Activated CD4-positive, alpha-beta memory T cell treated with anti-CD3 and anti-CD28 coated beads, Interleukin-2, amount 10 ng/mL, durations not matched to agents 7 days and 5 days (primary cell): ENCODE measurements at places on chromosomes 7 and 10. TPM values are rescaled to one million over a fixed set of nuclear protein-coding genes. Genes with fewer than 3 reads are reported as not detected.

DNA sequence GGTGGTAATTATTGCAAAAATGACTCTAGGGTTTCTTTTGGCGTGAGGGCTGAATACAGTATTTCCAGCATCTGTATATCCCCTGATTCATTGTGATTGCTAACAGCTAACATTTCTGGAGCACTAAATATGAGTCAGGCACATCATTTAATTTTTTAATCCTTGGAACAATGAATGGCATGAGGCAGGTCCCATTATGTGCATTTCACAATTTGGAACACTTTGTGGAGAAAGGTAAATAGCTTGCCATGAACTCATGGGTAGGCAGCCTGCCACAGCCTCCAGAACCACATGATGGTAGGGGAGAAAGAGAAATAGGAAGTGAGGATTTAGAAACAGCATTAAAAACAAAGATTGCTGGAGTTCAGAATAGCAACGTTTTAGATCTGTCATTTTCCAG, 1.7 kb downstream of the NPTX2 start:
- no peak for DNase-seq

DNA sequence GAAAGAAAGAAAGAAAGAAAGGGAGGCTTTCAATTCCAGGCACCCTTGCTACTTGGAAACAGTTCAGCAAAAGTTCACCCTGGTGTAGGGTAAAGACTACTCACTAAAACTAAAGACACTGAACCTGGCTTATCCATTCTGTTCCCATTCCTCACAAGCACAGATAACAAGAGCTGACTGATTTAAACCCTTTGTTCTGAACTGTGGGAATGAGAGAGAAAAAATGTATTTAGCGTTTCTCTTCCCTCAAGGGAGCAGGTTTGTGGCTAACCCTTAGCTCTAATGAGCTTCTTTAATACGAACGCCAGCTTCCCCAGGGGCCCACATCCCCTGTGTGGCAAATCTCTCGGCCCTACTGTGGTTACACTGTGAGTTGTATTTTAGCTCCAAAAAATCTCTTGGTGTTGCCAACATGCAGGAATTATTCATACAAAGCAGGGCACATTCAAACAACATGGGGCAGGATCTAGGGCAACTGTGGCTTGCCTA, 23.3 kb downstream of the PRTFDC1 start:
- DNase-seq = no peak

- no peak for DNase-seq
Observed at GRCh38 chr7:65239707-65240352, 133.8 kb upstream of the ZNF92 start.

DNA sequence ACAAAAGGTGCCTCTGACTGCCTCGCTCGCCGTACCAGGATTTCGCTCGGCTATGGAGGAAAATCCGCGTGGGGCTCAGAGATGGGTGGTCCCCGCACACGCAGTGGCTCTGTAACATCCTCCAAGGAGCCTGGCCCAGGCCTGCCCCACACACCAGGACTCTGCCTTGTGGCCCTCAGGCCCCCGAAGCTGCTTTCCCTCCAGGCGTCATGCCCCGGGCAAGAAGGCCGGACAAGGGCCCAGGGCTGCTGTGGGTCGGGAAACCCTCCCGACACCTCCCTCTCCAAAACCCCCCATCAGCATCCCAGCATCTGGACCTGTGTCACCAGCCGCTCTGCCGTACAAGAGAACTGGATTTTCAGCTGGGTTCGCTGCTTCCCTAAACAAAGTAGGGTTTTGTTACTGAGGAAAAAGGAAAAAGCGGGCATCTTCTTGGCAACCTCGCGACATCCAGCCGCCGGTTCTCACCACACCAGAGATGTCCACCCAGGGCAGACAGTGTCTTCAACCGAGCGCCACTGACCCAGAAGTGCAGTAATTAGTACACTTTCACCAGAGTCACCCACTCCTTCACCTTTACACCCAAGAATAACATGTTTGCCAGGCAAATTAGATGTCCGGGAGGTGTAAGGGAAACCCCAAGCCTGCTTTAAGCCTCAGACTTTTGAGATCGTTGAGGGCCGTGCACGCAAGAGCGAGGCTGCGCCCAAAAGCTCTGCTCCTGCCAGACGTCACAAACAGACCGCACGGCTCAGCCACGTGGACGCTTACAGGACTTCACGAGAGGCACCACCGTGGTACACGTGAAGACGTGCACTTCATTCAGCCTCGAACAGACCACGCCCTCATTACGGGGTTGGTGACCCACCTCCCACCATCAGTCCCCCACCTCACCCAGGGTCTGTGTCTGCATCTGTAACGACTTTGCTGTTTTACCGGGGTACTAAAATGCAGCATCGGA, 62.2 kb downstream of the DIP2C start:
- DNase-seq = no peak

DNA sequence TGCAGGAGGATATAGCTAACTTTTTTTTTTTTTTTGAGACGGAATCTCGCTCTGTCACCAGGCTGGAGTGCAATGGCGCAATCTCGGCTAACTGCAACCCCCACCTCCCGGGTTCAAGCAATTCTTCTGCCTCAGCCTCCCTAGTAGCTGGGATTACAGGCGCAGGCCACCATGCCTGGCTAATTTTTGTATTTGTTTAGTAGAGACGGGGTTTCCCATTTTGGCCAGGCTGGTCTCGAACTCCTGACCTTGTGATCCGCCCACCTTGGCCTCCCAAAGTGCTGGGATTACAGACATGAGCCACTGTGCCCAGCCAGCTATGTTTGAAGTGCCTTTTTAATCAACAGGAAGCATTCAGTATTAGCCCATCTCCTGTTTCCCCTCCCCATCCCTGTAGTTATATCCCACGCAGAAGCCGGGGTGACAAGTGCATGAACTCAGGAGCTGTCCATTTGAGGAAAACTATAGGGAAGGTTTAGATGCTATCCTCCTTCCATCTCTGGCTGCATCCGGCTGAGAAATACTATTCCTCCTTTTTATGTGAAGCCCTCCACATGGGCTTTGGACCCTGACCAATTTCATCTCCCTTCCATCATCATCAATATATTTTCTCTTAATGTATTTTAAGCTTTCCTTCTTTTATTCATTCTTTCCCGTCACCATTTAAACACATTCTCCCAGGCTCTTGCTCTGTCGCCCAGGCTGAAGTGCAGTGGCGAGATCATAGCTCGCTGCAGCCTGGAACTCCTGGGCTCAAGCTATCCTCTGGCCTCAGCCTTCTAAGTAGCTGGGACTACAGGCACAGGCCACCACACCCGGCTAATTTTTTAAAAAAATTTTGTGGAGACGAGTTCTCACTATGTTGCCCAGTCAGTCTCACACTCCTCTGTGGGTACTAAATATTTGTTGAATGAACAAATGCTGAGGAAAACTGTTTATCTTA, 1.3 kb upstream of the POT1 start:
- no peak for DNase-seq

DNA sequence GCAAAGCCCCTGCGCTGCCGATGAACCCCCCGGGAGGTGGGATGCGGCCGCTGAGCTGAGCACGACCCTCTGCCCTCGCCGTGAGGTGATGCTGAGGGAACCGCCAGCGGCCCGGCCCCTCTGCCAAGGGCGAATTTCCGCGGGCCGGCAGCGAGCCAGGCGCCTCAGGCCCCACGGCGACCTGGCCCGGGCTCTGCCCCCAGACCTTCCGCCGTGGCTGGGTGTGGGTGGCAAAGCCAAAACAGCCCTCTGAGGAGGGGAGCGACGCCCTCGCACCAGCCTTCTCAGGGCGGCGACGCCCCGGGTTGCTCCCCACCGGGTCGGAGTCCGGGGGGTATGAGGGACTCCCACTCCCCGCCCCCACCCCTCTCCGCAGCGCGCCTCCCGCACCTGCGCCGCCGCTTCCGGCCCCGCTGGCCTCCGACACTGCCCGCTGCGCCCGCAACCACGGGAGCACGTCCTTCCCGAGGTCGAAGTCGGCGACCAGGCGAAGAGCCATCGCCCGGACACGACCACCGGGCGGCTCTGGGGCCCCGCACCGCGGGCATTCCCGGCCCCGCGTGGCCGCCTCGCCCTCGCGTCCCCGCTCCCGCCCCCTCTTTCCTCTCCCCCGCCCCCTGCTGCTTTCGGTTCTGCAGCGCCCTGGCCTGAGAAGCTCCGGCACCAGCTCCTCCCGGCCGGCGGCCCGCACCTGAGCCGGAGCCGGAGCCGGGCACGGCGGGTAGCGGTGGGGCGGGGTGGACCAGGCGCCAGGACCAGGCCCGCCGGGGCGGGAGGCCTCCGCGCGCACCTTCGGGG, at the start of gene GSAP:
Gene GSAP, minus strand, starts transcription at position 527 of the 798 bp plus-strand sequence. Its CDS starts 28 bp downstream, at position 499.
- DNase-seq = peak; percentile 59

DNA sequence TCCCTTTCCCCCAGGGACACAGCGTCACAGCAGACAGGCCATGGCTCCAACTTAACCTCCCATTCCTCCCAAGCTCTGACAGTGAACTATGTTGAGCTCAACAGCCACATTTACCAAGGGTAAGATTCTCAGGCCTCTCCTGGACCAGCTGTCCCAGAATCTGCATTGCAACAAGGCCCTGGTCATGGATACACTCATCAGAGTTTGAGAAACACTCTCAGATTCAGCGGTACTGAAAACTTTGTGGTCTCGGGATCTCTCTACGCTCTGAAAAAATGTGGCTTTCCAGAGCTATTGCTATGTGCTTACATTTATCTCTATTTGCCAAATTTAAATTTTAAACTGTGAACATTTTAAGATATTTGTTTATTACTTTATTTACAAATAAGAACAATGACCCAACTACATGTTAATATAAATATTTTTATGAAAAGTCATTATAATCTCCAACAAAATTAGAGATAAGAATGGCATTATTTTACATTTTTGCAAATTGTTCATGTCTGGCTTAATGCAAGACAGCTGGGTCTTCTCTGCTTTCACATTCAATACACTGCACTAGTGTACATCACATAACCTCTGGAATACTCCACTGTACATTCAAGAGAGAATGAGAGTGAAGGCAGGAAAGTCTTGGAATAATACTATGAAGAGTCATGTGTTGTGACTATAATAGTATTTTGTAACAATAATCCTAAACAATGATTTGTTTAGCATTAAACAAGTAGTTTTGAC, 190.9 kb upstream of the PITRM1 start:
- DNase-seq = no peak

DNA sequence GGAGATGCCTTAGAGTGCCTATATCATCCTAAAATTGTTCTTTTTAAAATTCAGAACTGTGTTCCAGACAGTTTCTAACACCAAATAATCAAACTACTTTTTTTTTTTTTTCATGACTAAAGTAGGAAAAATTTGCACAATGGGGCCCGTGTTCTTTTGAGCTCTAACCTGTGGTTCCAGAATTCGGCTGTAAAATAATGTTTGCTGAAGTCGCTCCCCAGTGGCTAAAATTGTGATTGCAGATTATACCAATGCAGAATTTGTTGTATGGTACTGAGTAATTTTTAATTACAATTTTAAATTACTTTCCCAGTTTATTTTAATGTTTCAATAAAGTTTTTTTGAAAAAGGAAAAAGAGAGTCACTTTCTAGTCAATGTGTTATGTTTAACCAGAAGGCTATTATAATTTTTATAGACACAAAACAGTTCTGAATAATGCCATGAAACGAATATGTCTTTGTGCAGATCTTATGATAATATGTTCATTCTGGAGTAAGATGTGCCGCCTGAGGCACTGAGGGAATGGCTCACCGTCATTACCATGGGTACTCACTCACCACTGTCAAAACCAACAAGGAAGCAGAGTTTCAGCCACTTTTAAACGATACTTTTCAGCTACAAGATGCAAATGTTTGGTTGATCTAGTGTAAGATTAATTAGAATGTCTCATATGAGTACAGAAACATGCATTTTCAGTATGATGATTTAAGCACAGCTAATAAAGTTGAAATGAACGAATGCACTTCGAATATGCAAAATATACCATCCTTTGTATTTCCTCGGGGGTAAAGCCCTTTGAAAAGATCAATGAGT, 173.6 kb downstream of the PRKCQ start:
- DNase-seq = no peak

GRCh38 chr7:46982928-46983327, 599.0 kb downstream of the TNS3 start:
- no peak for DNase-seq

- DNase-seq = no peak
Observed at GRCh38 chr7:23654508-23654907, 25.5 kb upstream of the FAM221A start.

- DNase-seq = no peak
Observed at GRCh38 chr7:48438206-48438605, 266.9 kb downstream of the ABCA13 start.

DNA sequence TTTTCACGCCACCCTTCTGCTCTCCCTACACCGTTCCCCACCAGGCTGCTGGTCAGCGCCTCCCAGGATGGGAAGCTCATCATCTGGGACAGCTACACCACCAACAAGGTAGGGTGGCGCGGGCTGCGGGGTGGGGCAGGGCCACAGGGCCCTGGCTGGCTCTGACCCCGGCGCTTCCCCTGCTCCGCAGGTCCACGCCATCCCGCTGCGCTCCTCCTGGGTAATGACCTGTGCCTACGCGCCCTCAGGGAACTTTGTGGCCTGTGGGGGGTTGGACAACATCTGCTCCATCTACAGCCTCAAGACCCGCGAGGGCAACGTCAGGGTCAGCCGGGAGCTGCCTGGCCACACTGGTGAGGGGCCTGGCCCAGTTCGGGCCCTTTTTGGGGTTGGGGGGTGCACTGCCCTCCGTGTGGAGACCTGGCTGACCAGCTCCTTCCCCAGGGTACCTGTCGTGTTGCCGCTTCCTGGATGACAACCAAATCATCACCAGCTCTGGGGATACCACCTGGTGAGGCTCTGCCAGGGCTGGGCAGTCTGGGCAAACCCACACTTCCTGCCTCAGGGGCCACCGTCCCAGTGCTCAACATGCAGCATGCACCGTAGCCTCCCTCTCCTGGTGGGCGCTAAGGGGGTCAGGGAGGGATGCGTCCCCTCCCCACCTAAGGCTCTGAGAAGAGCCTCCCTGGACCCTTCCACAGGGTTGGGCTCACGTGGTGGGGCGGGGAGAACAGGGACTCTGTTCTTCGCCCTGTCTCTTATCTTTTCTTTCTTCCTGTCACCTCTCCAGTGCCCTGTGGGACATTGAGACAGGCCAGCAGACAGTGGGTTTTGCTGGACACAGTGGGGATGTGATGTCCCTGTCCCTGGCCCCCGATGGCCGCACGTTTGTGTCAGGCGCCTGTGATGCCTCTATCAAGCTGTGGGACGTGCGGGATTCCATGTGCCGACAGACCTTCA, 4.0 kb downstream of the GNB2 start:
- DNase-seq = no peak

DNA sequence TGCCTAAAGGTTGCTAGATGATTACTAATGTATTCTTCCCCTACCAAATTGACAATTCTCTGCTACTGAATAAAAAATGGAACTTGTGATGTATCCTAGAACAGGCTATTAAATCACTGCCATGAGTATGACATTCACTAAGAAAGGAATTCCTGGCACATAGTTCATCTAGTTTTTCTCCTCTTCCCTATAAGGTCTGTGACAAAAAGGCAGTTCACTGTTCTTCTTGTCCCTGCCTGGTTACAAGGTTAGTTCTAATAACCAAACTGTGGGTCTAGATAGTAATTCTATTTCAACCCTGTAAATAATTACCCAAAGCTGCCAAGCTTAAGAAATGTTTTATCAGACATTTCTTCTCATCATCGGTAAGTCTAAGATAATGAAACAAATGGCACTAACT, 245.6 kb downstream of the BICC1 start:
- DNase-seq = no peak

Gene CYP2C9
- total RNA-seq = not detected

Gene CTAGE8
- not detected for total RNA-seq

Gene FERD3L
- not detected for total RNA-seq

Gene AKR1E2
- 4.0 TPM for total RNA-seq

Gene SLC35G1
- 2.9 TPM for total RNA-seq

Gene GSTO1
- total RNA-seq = 139 TPM
